ENCODE measurements at places on chromosomes 5 and 9.

DNA sequence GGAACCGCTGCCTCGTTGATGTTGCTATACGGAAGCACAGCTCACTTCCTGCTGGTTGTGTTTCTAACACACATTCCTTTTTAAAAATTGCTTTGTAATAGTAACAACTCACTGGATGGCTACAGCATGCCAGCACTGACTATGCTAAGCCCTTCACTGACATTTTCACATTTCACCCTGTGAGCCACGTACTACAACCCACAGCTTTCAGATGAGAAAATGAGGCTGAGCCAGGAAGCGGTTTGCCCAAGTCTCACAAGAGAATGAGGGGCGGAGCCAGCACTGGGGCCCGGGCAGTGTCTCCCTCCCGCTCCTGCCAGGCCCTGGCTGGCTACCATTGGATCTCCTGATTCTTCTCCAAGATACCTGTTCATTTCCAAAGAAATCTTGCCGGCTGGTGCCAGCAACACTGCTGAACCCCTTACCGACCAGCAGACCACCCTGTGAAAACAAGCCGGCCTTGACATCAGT lies 38.3 kb downstream of the FAM78A start:
- peak; percentile 56 for DNase-seq

- no peak for DNase-seq
Observed at GRCh38 chr5:143494162-143494561, 90.7 kb upstream of the NR3C1 start.

- DNase-seq, result no peak
Observed at GRCh38 chr9:127223266-127223665, 41.3 kb upstream of the GARNL3 start.

DNA sequence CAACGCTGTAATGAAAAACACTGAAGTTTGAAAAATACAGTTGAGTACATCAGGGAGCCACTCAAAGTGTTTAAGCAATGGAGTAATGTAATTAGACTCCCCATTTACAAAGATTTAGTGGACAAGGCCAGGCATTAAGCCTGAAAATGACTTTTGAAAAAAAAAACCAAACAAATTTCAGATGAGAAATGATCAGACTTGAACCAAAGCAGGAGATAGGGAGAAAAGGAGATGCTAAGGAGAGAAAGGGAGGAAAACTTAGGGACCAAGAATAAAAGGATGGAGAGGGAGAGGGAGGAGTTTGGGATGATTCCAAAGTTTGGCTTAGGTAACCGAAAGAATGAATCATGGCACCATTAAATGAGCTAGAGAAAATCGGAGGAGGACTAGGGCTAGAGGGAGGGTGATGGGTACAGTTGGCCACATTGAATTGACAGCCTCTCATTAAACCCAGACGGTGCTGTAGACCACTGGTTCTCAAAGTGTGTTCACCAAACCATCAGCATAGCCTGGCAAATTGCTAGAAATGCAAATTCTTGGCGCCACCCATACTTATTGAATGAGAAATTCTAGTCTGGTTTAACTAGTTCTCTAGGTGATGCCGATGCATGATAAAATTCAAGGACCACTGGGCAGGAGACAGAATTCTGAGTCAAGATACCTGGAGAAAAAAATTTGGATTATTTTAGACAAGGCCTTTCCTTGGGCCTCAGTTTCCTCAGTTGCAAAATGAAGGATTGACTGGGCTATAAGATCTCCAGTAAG lies 6.2 kb upstream of the CPEB4 start:
- DNase-seq, result no peak

DNA sequence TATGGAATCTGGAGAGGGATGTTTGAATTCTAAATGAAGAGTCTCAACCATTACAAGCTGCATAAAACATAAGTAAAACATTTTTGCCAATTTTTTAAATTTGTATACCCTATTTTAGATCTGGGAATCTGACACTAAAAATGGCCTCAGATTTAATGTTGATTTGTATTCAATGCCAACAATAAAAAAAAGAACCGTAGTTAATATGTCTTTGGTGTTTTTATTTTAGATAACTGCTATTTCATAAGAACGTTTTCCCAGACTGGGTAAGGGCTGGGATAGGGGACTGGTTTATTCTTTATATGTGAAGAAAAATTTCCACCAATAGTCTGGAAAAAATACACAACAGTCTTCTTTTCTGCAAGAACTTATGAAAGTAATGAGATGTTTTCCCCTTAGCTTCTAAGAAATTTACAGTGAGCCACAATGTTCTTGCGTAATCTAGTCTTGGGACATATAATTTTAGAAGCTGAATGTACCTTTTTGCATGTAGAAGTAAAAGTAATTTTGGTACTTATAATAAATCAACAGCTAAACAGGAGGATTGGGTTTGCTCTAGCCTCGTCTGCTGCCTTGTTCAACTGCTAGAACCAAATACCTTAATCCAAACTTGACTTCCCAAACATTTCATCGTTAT lies 244.6 kb upstream of the EFNA5 start:
- DNase-seq, result no peak

DNA sequence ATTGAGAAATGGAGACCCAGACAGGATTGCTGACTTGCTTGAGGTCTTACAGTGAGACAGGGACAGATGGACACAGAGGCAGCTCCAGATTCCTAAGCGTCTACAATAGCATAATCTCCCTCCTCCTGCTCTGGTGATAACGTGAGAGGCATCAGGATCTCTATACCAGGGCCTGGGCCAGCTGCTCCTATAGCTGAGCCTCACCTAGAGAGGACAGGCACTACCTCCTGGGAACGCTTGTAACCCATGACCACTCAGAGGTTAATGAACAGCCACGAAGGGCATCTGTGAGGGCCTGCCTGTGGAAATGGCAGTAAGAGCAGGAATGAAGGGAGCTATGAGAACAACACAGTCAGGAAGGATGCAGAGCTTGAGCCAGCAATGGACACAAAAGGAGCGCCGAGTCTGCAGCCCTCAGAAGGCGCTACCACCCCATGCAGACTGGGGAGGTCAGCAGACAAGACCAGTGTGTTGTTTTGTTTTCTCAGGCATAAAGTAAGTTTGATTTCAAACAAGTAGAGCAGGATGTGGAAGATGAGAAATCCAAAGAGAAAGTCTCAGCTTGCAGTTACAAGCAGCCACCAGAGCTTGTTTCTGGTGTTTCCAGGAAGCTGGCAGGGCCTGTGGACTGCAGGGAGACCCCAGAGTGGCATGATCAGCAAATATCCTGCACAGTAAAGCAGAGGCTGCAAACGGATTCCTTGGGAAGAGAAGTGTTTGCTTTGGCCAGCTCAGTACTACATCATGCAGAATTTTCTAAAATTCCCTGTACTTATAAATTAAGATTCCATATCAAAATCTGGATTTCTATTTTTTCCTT lies 17.4 kb downstream of the ANKS6 start:
- DNase-seq, result no peak
